ENCODE measurements at places on chromosomes 7 and 10.

DNA sequence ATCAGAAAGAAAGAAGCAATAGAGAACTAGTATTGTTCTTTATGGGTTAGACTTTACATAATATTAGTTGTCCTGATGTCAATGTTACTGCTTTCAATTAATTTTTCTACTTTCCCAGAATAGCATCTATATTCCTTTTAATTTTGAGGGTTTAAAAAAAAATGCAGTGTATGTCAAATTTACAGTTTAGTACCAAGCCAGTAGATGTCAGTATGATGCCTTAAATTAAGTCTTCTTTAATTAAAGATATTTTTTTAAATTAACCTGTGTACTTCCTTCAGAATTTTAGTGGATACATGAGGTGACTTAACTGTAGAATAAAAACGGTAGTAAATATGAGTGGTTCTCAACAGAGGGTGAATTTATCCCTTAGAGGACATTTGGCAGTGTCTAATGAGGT lies 35.2 kb upstream of the STOX1 start:
- peak; percentile 35 for DNase-seq

DNA sequence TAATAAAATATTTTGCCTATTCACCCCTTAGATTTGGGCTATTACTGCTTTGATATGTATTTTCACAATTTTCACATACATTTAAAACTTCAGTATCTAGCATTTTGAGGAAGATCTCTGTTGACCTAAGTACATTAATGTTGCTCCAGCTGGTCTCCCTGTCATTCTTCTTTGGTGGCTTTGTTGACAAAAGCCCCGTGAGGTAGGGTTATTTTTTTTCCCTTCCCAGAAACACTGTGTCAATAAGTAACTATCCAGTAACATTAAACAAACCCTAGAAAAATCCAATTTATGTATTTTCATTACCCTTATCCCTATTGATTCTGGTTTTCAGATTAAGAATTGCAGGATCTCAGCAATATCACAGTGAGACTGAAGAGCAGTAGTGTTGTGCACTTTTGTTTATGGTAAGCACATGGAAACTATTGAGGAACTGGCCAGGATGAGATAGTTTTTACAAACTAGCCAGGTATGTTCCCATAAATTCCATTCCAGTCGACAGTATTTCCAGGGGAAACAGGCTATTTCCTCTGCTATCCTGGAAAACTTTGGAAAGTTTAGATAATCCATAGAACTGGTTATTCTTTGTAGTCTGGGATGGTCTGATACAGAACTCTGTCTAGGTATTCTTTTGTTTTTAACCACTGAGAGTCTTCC lies 198.2 kb downstream of the PON1 start:
- DNase-seq: no peak

DNA sequence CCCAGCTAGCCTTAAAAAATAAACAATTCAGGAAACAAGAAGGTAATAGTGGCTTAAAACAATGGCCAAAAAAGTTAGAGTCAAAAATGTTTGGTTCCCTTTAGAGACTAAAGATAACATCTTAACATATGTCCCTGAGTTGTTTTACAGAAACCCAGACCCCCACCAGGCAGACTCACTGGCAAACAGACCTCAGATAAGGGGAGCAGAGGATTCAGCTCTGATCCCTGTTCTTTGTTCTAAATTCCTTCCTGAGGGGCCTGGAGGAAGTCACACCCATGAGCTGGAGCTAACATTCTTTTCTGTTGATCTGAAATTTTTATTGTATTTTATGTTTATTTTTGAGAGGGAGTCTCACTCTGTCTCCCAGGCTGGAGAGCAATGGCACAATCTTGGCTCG lies 247.2 kb downstream of the USP6NL start:
- no peak for DNase-seq

DNA sequence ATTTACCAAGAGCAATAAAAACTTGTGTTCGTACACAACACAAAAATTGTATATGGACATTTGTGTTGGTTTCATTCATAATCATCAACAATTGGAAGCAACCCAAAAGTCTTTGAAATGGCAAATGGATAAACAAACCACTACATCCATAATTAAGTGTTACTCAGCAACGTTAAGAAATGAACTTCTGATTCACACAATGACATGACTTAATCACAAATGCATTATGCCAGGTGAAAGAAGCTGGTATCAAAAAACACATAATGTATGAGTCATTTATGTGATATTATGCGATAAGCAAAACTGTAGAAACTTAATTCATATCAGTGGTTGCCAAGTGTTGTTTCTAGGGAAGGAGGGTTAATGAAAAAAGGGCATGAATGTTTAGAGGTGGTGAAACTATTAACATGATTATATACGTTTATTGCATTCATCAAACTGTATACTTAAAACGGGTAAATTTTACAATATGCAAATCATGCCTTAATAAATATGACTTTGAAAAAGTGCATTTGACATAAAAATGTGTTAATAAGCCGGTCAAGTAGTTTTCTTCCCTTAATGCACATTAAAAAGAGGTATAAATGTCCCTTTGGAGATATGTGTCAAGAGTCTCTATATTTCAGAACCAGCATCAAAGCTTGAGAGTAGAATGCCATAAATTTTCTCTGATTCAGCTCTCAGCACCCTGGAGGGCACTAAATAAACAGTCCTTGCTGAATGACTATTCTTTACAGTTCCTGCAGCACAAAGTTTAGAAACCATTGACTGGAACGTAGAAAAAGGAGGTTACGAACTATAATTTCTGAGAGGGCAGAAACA lies 84.8 kb upstream of the GRM3 start:
- DNase-seq: no peak

DNA sequence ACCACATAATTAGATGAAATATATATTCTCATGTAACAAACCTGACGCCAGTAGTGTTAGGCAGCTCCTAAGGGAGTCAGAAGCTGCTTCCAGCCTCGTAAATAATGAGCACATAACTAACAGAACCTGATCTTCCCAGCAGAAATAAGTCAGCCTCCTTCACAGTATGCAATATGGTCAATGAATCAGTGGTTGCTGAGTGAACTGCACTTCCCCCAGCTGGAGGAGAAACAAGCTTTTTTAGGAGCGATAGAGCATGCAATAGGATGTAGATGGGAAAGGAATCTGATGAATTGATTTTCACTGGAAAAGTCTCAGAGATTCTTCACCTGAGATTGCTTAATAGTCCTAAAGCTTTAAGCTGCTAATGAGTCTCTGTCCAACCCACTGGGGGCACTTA lies 337.2 kb upstream of the LRGUK start:
- peak; percentile 13 for DNase-seq

DNA sequence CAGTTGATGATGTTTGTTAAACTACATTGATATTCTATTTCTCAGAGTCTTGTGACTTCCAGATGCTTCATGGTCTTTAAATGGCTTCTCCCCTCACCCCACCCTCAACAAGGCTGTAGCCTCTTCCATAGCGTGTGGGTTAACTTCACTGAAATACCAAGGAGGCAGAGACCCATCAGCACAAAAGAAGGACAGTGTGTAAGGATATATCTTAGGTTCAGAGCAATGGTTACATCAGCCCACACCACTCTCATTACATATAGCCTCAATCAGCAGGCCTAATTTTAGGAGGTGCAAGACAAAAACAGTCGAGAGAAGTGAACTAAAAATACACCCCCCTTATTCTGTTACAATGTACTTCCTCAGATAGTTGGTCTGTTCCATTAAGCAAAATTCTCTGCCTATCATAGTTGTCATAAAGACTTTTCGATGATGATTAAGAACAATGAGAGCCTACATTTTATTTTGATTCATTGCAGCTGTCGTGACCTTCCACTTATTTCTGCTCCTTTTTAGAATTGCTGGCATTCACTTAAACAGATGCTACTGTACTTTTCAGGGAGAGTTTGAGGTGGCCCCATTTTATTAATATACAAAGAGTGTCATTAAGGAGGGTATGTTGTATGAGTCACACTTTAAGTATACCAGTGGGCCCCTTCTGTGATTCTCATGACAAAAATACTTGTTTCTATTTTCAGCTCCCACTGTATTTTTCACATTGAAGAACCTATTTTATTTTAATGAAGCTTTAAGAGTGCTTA lies 52.1 kb downstream of the WIPF3 start:
- peak; percentile 18 for DNase-seq

GRCh38 chr7:104758504-104758903 lies 255.5 kb upstream of the KMT2E start:
- no peak for DNase-seq

DNA sequence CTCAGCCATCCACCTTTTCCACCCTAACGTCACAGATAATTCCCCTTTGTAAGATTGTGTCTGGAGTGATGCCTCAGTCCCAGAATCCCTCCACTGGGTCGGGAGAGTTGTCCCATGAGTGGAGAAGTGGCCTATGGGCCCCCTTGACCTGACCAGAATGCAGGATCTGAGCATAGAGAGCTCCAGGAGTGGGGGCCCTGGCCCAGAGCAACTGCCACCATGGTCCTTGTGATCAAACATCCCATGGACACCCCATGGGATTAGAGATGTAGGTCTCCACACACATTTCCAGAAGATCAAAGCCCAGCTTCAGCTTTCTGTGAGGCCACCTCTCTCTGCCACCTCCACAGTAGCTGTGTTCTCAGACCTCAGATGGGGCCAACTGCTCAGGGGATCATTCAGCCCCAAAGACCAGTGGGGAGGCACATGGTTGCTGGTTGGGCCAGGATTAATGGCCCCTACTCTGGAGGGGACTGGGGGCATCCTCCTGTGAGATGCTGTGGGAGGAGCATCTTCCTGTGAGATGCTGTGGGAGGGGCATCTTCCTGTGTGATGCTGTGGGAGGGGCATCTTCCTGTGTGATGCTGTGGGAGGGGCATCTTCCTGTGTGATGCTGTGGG lies 28.5 kb upstream of the DPYSL4 start:
- no peak for DNase-seq

GRCh38 chr10:116063107-116063506 lies 209.9 kb downstream of the GFRA1 start:
- DNase-seq: no peak

DNA sequence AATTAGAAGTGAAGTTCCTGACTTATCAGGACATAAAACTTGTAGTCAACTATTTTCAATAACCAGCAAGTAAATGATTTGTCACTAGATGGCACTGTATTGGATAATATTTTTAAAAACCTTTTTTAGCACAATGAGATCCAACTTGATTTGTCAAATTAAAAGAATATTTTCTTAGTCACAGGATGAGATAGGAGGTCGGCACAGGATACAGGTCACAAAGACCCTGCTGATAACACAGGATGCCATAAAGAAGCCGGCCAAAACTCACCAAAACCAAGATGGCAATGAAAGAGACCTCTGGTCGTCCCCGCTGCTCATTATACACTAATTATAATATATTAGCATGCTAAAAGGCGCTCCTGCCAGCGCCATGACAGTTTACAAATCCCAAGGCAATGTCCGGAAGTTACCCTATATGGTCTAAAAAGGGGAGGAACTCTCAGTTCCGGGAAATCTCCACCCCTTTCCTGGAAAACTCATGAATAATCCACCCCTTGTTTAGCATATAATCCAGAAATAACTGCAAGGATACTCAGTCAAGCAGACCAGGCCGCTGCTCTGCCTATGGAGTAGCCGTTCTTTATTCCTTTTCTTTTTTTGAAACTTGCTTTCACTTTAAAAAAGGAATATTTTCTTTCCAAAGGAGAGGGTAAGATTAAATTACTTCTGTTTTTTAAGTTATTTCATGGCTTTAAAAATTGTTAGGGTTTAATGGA lies 255.7 kb upstream of the MKLN1 start:
- peak; percentile 57 for DNase-seq

DNA sequence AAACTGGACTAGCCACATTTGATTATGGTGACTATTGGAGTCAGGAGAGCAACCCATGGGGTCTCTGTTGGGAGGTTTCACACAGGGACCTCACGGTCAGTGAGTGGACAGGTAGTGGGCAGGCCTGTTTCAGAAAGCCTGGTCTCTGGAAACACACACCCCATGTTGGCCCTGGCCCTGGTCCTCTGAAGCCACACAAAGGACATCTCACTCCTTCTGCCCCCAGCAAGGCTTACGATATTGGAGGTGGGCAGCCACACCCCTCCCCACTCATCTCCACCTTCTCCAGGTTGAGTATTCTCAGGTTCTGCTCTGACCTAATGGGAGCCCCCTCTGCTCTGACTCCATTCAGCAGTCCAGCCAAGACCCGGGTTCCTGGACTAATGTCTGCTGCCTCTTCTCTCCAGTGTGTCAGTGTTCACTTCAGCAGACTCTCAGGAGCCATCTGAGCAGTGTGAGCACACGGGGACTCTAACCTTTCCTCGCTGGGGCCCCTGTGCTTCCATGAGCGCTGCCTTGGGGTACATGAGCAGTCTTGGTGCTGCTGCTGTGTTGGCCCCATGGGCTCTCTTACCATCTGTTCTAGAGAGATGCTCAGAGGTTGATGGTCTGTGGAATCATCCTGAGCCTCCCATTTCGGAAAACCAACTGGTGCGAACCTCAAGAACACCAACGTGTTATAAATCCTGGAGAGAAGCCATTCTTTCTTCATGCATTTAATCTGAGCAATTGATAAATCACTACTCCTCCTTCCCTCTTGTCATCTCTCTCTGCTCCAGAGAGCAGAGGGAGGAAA lies 748.6 kb downstream of the GRID1 start:
- no peak for DNase-seq

DNA sequence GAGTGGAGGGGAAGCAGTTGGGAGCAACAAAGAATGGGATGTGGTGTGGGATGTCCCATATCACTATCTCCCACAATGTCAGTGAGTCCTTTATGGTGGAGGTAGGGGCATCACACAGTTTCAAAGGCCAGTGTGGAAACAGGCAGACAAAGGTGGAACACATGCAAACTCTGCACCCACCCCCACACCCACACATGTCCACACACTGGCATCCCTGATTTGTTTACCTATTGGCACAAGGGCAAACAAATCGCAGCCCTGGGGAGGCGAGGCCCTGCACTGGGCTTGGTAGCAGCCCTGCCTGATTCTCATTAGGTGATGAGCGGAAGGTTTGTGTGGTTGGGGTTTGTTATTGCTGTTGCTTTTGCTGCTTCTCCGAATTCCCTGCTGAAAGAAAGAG lies 243.3 kb downstream of the GRID1 start:
- DNase-seq: no peak

DNA sequence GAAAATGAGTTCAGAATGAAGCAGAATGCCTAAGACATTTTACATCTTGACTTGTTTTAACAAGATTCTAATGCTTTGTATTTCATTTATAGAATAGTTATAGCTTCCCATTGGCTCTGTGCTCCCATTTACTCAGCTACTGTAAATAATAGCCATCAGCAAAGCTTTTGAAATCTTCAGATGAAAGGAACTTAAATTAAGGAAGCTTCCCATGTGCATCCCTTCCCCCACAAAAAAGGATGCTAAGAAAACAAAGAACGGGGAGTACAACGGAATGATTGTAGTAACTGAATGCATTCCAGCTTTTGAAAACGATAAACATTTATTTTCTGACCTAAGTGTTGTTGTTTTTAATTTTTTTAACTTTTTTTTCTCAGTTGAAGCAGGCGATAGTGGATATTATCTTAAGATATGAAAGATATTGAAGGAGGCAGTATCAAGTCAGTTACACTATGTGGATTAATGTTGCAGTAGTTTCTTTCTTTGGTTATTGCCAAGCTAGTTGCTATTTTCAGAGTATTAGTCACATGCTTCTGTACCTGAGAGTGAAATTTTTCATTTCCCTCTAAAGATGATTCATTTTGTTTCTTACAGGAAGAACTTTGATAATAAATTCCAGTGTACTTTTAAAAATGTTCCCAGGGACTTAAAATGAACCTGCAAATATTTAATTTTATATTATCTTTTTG lies 129.2 kb downstream of the KCND2 start:
- no peak for DNase-seq

Measured in mesenchymal stem cell (in vitro differentiated cells and primary cell).